ENCODE measurements at places on chromosomes 2 and 18. TPM values are rescaled to one million over a fixed set of nuclear protein-coding genes. Genes with fewer than 3 reads are reported as not detected.
A peak's percentile ranks its signal among the peaks of the same experiment; 100 is the strongest.

DNA sequence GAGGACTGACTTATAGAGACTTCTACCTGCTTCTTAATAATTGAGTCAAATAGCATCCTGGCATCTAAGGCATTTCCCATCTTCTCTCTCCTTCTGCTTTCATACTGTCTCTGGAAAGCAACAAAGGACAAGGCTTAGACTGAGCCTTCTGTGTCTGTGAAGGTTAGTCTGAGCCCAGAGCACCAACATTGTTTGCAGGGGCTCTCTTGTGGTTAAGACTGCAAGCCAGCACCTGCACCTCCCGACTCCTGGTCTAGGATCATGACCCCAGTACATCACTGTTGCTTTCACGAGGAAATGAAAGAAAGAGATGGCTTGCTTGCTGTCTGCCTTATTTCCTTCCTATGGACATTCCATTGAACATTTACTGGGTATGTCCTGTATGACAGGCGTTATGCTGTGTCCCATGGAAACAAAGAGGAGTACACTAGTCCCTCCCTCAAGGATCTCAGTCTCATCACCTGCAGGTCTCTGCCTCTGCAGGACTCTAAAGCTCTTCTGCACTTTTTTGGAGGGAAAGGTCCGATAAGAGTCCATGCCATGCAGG lies 315.8 kb upstream of the EPAS1 start:
- no peak overlapping the region for H3K4me3 ChIP-seq
- no peak for DNase-seq
- H3K27ac ChIP-seq = no peak overlapping the region
- H3K27me3 ChIP-seq = no peaks in the 10 kb centered on the region

DNA sequence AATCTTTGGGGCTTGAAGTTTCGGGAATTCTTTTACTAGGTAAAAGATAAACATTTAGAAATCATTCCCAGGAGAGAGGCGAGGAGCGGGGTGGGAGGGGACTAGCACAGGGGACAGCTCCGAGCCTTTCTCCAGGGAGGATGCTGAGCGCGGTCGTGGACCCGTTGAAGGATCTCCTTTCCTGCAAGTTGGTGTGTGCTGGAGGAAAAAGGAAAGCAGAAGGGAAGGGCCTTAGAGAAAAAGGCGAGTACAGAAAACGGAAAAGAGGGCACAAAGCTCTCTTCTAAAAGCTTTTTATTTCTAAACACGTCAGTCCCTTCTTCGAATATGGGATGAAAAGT lies 640 bp downstream of the SLC39A6 start:
- peak overlapping the region; percentile 94 for H3K27ac ChIP-seq
- H3K27me3 ChIP-seq = no peaks in the 10 kb centered on the region
- DNase-seq = no peak
- H3K36me3 ChIP-seq = no peaks in the 10 kb centered on the region

- H3K27ac ChIP-seq = peak overlapping the region; percentile 17
- no peaks in the 10 kb centered on the region for H3K27me3 ChIP-seq
- H3K4me1 ChIP-seq = peaks cover 7% of the 10 kb centered on the region
Observed at GRCh38 chr2:12555012-12555645, 161.6 kb upstream of the TRIB2 start.

The IL36G gene
- not detected for total RNA-seq

DNA sequence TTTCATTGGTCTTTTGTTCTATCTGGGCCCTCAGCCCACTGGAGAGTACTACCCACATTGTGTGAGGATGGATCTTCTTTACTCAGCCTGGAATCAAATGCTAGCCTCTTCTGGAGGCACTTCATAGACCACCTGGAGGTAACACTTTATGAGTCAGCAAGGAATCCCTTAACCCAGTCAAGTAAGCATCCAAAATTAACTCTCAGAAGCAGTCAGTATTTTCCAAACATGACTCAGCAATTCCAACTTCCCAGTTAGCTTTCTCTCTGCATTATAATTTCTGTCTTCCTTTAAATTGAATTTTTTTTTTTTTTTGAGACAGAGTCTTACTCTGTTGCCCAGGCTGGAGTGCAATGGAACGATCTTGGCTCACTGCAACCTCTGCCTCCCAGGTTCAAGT lies 142.7 kb downstream of the ACKR3 start:
- H3K4me3 ChIP-seq = no peak overlapping the region
- H3K27ac ChIP-seq = no peak overlapping the region
- no peaks in the 10 kb centered on the region for H3K36me3 ChIP-seq
- no peaks in the 10 kb centered on the region for H3K27me3 ChIP-seq
- H3K4me1 ChIP-seq = peaks cover 13% of the 10 kb centered on the region

DNA sequence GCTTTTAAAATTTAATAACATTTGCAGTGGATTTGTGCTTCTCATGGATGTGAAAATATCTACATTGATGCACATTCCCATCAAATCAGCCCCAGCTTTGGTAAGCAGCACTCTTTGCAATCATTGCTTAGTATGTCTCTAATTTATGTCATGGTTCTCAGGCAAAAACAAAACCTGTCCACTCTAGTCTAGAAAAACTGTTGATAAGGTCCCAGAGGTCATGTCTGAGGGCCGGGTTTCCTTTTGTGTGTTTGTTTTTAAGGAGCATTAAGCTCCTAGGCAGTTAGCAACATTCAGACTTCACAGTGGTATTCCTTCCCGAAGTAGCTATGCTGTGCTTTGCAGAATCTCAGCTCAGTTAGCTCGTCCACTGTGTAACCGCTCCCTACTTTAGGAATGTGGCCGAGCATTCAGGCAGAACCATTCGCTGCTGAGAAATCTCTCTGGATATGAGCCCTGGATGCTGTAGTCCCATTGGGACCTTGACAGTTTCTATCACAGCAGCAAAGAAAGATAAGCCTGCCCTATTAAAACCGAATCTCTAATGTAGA lies 4.0 kb downstream of the DIPK1C start:
- H3K4me1 ChIP-seq = peaks cover 10% of the 10 kb centered on the region
- no peaks in the 10 kb centered on the region for H3K27me3 ChIP-seq
- no peak for DNase-seq
- no peak overlapping the region for H3K27ac ChIP-seq
- no peak overlapping the region for H3K4me3 ChIP-seq

- peaks cover 98% of the 10 kb centered on the region for H3K36me3 ChIP-seq
- H3K4me3 ChIP-seq = no peak overlapping the region
- H3K4me1 ChIP-seq = no peaks in the 10 kb centered on the region
- DNase-seq = no peak
Observed at GRCh38 chr18:79733135-79733701, 53.6 kb downstream of the CTDP1 start.

DNA sequence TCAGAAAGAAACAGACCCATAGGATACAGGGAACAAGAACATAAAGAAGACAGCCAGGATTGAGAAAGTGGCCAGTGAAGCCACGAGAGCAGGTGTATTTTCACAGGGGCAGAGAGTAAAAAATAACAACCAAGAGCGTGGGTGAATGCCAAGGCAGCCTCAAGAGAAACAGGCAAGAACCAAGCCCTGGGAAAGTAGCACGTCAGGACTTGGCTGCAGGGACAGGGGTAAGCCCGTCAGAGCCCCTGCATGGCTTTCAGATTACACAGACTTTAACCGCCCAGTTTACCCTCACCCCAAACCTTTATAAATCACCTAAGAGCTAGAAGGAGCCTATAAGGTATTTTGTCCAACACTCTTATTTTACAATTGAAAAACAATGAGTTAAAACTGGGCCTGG lies 43.7 kb downstream of the ARL4C start:
- H3K36me3 ChIP-seq = no peaks in the 10 kb centered on the region
- DNase-seq = no peak
- H3K27ac ChIP-seq = no peak overlapping the region

- H3K27me3 ChIP-seq = no peaks in the 10 kb centered on the region
- peaks cover 36% of the 10 kb centered on the region for H3K4me1 ChIP-seq
- no peak for DNase-seq
Observed at GRCh38 chr18:13268158-13269012, 49.8 kb downstream of the LDLRAD4 start.

The MYO3B gene
- not detected for total RNA-seq

GRCh38 chr2:53200072-53200471 lies 567.5 kb upstream of the CHAC2 start:
- no peaks in the 10 kb centered on the region for H3K27me3 ChIP-seq
- DNase-seq = no peak
- H3K27ac ChIP-seq = no peak overlapping the region
- H3K4me1 ChIP-seq = no peaks in the 10 kb centered on the region
- no peak overlapping the region for H3K4me3 ChIP-seq
- no peaks in the 10 kb centered on the region for H3K36me3 ChIP-seq

DNA sequence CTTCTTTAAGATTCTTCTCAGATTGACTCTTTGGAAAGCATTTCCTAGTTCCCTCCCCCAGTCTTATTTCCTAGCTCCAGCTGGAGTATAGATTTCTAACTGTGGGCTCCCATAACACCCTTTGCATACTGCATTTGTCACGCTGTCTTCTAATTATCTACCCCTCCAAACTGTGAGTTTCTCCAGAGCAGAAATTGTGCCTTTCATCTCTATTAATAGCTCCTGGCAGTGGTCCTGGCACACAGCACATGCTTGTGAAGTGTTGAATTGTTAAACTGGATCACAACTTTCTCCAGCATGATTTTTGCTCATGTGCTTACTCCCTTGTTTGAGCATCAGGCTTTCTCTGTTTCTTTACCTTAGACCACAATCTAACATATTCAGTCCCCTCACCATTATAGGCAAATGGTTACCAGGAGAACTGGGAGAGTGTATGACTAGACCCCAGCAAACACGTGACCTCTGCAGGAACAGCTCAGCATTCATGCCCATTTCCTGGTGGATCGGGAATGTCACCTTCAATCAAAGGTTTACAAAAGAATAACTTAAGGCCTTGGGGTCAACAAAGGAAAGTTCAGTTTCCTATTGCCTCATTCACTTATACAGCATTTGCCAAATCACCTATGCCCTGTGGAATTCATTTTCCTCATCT lies 175.7 kb upstream of the TANK start:
- H3K27me3 ChIP-seq = no peaks in the 10 kb centered on the region
- no peaks in the 10 kb centered on the region for H3K4me1 ChIP-seq
- no peaks in the 10 kb centered on the region for H3K36me3 ChIP-seq
- DNase-seq = no peak

DNA sequence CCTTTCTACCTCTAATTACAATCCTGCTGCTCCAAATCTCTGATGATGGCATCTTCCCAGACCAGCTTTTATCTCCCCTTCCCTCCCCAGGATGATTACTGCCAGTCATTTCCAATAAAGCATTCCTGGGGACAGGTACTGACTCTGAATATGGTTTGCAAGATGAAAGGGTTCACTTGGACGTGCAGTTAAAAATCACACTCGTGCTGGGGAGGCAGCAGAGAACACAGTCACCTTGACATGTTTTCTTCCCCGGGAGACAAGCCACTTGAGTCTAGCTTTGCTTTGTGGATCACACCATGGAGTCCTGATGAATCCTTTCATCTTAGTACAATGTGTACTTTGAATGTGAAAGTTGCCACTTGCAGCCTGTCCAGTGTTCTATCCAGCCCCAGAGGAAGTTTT lies 175.0 kb downstream of the ALPK2 start:
- no peak overlapping the region for H3K4me3 ChIP-seq
- DNase-seq = no peak
- no peaks in the 10 kb centered on the region for H3K36me3 ChIP-seq
- H3K27ac ChIP-seq = no peak overlapping the region
- no peaks in the 10 kb centered on the region for H3K4me1 ChIP-seq

DNA sequence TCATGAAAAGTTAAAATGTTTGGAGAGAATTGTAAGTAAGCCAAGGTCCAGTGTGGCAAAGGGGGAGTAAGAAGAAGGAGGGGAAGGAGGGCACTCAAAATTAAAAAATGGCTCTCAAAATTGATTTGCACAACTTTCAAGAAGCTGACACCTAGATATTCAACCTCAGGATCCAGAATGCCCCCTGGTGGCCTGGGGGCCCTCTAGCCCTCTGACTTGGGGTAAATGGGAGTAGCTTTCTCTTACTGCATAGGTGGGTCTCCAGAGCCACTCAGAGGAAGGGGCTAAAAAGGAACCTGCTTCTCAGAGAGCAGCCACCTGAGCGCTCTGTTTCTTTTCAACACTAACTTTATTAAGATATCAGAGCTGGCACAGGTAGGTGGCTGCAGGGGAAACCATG lies 968.5 kb downstream of the BCL11A start:
- no peak overlapping the region for H3K27ac ChIP-seq
- no peak overlapping the region for H3K4me3 ChIP-seq
- DNase-seq = no peak
- no peaks in the 10 kb centered on the region for H3K4me1 ChIP-seq
- no peaks in the 10 kb centered on the region for H3K36me3 ChIP-seq

DNA sequence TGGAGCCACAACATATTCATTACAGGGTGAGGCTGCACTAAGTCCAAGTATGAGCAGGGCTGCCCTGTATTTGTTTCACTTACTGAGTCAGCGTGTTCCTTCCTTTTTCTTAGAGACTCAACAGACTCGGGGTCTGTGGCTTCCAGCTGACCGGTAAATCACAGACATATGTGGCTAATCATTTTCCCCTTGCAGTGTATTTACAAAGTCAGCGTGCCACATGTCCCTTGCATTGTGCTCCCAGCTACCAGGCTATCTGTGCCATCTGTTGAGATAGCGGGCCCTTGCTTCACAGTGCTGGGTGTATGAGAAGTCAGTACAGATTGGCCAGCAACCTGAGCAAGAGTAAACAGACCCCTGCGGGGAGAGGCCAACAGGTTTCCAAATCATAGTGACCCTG lies 254.3 kb downstream of the LRRTM1 start:
- DNase-seq = no peak
- H3K36me3 ChIP-seq = no peaks in the 10 kb centered on the region
- no peak overlapping the region for H3K4me3 ChIP-seq
- H3K27ac ChIP-seq = no peak overlapping the region
- H3K4me1 ChIP-seq = no peaks in the 10 kb centered on the region

DNA sequence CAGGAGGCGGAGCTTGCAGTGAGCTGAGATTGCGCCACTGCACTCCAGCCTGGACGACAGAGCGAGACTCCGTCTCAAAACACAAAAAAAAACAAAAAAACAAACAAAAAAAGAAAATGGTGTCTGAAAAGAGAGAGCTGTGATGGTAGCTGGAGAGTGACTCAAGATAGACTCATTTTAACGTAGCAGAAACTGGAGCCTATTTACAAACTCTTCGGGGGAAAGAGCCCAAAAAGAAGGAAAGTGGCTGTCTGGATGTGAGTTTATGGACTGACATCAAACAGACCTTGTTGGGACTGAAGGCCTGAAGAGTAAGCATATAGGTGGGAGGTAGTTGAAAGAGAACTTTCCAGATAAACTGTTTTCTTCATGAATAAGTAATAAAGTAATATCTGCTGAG lies 51.8 kb downstream of the LIMS1 start:
- H3K4me3 ChIP-seq = no peak overlapping the region
- H3K27me3 ChIP-seq = no peaks in the 10 kb centered on the region
- no peak overlapping the region for H3K27ac ChIP-seq
- no peaks in the 10 kb centered on the region for H3K36me3 ChIP-seq
- H3K4me1 ChIP-seq = peaks cover 21% of the 10 kb centered on the region

- DNase-seq = no peak
- no peak overlapping the region for H3K4me3 ChIP-seq
- H3K4me1 ChIP-seq = peaks cover 7% of the 10 kb centered on the region
- H3K36me3 ChIP-seq = no peaks in the 10 kb centered on the region
- no peaks in the 10 kb centered on the region for H3K27me3 ChIP-seq
Observed at GRCh38 chr18:48290162-48290926, 118.8 kb downstream of the ZBTB7C start.

- H3K4me3 ChIP-seq = no peak overlapping the region
- no peaks in the 10 kb centered on the region for H3K4me1 ChIP-seq
- H3K36me3 ChIP-seq = no peaks in the 10 kb centered on the region
- no peak overlapping the region for H3K27ac ChIP-seq
- DNase-seq = no peak
Observed at GRCh38 chr18:72672364-72673184, 128.4 kb upstream of the CBLN2 start.

The GAREM1 gene
- 29.3 TPM for total RNA-seq

Data from tibial nerve (tissue), 4 donors.